ENCODE measurements at places on chromosomes 6 and 20.

DNA sequence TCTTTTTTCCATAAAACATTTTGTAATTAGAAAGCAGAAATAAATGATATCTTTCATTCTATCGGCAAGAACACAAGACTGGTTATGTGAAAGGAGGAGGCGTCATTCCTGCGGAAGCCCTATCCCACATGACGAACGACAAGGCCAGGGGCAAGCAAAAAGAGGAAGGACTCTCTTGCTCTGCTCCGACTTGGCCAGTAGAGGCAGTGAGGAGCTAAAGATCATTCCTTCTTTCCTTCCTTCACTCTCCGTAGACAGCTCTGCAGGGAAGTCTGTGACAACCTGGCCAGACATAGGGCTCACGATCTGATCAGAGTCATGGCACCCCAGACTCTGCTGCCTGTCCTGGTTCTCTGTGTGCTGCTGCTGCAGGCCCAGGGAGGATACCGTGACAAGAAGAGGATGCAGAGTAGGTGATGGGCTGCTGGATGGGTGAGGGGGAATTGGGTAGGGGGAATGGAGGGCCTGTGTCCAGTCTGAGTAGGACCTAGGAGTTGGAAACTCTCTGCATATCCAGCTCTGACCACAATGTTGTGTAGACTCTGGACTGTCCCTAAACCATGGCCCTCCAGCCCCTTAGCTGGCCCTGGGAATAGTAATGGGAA is at the start of gene WFDC10A:
TSS of gene WFDC10A (plus strand) at position 244 of the 605 bp plus-strand sequence. CDS start at position 319, 75 bp downstream.
- no peak for DNase-seq

DNA sequence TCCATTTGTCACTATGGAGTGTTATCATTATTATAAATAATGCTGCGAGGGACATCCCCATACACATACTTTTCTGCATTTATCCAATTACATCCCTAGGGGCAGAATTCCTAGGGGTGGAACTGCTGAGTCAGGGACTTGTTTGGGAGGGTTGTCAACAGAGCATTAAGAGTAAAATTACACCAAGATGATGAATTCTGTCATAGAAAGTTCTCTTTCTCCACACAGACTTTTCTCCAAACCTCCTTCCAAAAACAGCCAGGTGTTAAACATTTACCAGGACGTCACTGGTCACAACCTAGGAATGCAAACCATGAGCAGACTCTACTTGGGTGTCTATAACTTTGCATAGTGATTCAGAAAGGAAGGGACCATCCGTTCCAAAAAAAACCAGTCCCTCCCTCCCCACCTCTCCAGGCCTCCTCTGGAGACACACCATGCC is 95.5 kb downstream of the PRND start:
- DNase-seq, result no peak

GRCh38 chr20:62892348-62893304 is 31.0 kb upstream of the TCFL5 start:
- DNase-seq, result no peak

- no peak for DNase-seq
Measured at GRCh38 chr20:49751397-49751736, 37.7 kb upstream of the B4GALT5 start.

- no peak for DNase-seq
Measured at GRCh38 chr6:75467284-75467683, 26.3 kb downstream of the FILIP1 start.

Measured in T-helper 2 cell (primary cell).